ENCODE measurements at places on chromosomes 13 and 19.

- no peak for DNase-seq
Observed at GRCh38 chr19:38702278-38702677, 42.0 kb downstream of the CAPN12 start.

GRCh38 chr19:49749055-49749716 lies 13.9 kb downstream of the TSKS start:
- no peak for DNase-seq

DNA sequence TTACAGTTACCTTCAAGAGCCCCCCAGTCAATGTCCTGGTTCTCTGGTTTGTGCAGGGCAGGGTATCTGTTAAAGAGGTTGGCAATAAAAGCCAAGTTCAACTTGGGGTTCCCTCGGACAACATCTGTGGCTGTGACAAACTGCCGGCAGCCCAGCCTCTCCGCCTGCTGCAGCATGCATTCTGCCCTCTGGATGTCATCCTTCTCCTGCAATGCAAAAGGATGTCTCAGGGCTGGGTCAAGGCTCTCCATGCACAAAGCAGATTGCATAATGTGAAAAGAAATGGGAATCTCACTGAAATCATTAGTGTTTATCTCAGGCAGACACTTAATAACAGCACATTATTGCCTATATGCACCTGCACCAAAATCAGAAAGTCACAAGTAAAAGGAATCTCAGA lies 35.1 kb downstream of the LCP1 start:
- no peak for DNase-seq

- no peak for DNase-seq
Observed at GRCh38 chr19:51427201-51427600, 9.8 kb upstream of the SIGLEC10 start.

- no peak for DNase-seq
Observed at GRCh38 chr13:38308736-38309135, 40.9 kb upstream of the UFM1 start.

DNA sequence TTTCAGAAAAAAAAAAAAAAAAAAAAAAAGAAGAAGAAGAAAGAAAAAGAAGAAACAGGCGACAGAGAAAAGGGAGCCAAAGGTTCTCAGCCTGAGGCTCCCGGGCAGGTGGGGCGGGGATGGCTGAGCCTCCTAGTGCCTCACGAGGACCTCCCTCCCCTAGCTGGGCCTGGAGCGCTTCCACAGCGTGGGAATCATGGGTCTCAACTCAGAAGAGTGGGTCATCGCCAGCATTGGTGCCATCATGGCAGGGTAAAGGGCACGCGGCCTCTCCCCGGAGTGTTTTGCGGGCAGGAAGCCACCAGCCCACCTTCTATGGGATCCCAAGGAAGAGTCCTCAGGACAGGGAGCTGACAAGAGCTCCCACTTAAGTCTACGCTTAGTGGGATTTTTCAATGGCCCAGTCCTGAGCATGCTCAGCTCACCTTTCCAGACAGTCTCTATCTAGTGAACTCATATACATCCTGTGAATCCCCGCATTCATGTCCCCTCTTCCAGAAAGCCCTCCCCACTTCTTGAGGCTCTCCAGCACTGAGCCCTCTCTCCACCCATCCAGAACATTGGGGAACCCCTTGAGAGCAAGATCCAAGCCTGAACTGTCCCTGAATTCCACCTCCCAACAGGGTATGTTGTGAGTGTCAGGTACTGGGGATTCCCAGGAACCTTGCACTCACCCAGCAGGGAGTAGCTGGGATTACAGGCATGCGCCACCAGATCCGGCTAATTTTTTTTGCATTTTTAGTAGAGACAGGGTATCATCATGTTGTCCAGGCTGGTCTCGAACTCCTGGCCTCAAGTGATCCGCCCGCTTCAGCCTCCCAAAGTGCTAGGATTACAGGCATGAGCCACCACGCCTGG lies 69.6 kb downstream of the ACSBG2 start:
- DNase-seq: no peak

GRCh38 chr13:25978961-25979360 lies 72.9 kb downstream of the SHISA2 start:
- DNase-seq: no peak

- DNase-seq: no peak
Observed at GRCh38 chr19:32172566-32173160, 172.7 kb upstream of the ZNF507 start.

- DNase-seq: no peak
Observed at GRCh38 chr13:67977066-67977465, 746.9 kb upstream of the PCDH9 start.

GRCh38 chr19:12834566-12834943 lies at the start of gene RTBDN:
RTBDN (minus strand) TSS chr19:12834579; CDS start chr19:12829979, 4,600 bp downstream.
- no peak for DNase-seq

GRCh38 chr13:111177921-111178320 lies 62.8 kb downstream of the ARHGEF7 start:
- no peak for DNase-seq

DNA sequence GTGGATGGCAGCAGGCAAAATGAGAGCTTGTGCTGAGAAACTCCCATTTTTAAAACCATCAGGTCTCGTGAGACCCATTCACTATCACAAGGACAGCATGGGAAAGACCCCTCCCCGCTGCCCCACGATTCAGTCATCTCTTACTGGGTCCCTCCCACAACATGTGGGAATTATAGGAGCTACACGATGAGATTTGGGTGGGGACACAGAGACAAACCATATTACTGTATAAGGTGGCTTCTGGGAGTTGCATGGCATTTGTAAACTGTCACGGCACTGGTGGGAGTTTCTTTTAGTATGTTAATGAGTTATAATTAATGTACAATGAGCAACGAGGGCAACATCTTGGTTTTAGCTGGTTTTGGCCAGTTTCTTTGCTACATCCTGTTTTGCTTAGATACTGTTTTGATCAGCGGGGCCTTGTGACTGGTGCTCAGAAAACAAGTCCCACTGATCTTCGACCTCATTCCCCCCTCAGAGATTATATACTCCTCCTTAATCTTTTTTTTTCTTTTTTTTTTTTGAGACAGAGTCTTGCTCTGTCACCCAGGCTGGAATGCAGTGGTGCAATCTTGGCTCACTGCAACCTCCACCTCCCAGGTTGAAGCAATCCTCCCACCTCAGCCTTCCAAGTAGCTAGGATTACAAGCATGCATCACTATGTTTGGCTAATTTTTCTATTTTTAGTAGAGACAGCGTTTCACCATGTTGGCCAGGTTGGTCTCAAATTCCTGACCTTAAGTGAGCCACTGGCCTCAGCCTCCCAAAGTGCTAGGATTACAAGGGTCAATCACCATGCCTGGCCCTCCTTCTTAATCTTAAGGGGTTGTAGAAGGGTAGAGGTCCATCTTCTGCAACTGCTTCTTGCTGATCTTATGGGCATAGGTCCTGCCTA lies 21.3 kb upstream of the ZNF599 start:
- no peak for DNase-seq

DNA sequence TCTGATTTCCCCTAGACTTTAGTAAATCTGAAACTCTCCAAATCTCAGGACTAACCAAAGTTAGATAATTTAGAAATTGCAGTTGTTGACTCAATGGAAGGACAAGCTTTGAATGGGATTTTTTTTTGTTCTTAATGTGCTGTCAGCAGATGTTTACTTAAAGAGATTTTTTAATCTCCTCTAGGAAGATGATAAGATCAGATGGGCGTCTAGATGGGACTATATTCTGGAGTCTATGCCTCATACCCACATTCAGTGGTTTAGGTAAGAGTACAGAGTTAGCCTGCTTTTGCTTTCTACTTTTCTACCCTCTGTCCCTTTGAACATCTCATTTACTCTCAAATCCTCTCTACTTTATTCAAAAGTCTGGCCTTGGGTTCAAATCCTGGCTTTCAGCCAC lies 39.3 kb downstream of the TM9SF2 start:
- no peak for DNase-seq

DNA sequence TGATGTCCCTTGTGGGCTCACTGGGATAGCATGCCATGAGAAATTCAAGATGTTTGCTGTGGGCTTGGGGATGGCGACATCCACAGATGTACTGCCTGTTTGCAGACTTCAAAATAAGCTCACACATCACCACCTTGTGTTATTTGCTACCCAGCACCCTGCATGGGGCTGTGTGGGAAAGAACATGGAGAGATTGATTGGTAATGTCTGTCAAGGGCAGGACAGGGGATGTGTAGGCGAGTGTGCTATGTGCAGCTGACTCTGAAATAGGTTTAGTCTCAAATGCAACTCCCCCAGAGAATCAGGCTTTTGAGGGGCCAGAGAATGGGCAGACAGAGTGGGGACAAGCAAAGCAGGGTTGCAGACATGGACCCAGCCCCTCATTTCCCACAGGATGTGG lies 24.7 kb downstream of the PNPLA6 start:
- no peak for DNase-seq

- no peak for DNase-seq
Observed at GRCh38 chr19:3805859-3806258, 19.7 kb upstream of the MATK start.

- DNase-seq: no peak
Observed at GRCh38 chr13:98112456-98112855, 30.4 kb upstream of the FARP1 start.

DNA sequence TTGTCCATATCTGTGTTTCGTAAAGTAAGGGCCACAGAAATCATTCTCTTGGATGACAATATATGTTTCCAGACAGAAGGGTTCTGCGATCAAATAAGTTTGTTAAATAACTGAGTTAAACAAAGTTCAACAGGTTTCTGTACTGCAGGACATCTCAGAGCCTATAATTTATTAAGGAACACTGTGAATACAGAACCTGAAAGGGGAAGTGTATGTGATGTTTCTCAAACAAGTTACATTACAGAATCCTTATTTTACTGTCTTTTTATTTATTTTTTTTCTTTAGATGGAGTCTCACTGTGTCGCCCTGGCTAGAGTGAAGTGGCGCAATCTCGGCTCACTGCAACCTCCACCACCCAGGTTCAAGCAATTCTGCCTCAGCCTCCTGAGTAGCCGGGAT lies 55.4 kb upstream of the GTF2F2 start:
- no peak for DNase-seq

DNA sequence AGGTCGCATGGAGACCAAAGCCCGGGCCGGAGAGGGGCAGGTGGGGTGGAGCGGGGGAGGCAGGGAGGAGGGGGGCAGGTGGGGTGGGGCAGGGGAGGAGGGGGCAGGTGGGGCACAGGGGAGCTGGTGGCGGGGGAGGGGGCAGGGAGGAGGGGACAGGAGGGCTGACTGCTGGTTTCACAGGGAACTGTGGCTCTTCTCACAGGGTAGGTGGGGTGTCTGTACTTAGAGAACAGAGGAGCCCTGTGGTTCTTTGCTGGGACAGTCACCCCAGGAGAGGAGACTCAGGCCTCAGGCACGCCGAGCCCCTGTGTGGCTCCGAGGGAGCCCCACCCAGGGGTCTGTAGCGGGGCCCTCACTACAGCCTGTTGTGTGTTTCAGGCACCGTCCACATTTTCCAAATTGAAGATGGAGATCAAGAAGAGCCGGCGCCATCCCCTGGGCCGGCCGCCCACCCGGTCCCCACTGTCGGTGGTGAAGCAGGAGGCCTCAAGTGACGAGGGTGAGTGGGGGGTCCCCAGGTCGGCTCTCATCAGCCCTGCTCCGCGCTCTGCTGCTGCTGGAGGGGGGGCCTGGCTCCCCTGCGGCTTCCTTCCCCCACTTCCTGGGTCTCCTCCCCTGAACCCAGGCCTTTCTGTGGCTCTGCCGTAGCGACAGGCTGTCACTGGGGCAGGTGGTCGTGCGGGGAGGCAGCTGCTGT lies 162.7 kb downstream of the KDM4B start:
- no peak for DNase-seq

- no peak for DNase-seq
Observed at GRCh38 chr19:32862173-32862572, 7.4 kb downstream of the SLC7A9 start.

DNA sequence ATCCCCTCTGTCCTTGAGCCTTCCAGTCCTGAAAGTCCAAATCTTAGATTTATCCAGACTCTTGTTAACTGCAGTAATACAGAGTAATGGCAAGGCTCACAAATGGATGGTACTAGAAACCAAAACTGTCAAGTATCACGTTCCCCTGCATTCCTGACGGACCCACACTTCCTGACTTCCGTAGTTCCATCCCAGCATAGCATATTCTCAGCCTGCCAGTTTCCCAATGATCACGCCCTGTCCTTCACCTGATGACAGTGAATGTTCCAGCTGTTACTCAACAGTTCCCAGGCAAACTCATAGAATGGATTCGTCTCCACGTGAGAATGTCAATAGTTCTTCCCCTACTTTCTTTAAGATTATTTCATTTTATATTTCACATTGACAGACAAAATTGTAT lies 33.6 kb downstream of the SLC7A1 start:
- no peak for DNase-seq

GRCh38 chr13:30355384-30355699 lies 48.0 kb upstream of the KATNAL1 start:
- no peak for DNase-seq

GRCh38 chr13:41274881-41275280 lies 11.5 kb upstream of the MTRF1 start:
- DNase-seq: no peak
